ENCODE measurements at places on chromosomes 5 and 9. TPM values are rescaled to one million over a fixed set of nuclear protein-coding genes. Genes with fewer than 3 reads are reported as not detected.

The ADAMTS19 gene
- under 0.01 TPM for total RNA-seq

The UNC5A gene
- total RNA-seq: not detected

The PGM5 gene
- 49.6 TPM for total RNA-seq

The SPINK1 gene
- not detected for total RNA-seq

The NUP214 gene
- total RNA-seq: 8.2 TPM

The MARVELD2 gene
- 0.16 TPM for total RNA-seq

The FIBCD1 gene
- total RNA-seq: 9.3 TPM

The GABRA6 gene
- total RNA-seq: not detected

The FOCAD gene
- 53.7 TPM for total RNA-seq

The PRDM9 gene
- total RNA-seq: not detected

The CCL27 gene
- total RNA-seq: not detected

The PCDHA5 gene
- total RNA-seq: 0.09 TPM

The LRRC19 gene
- total RNA-seq: not detected

The PDZD2 gene
- 0.09 TPM for total RNA-seq

The PCAT7 gene
- not detected for total RNA-seq

The SPINK13 gene
- not detected for total RNA-seq

The CD180 gene
- not detected for total RNA-seq

The FOXD4L3 gene
- not detected for total RNA-seq

The PCDHGA5 gene
- 1.6 TPM for total RNA-seq

The IL9 gene
- total RNA-seq: not detected

The SHISAL2B gene
- 0.16 TPM for total RNA-seq

The RMI1 gene
- 3.8 TPM for total RNA-seq

The MOB3B gene
- 0.16 TPM for total RNA-seq

The SLC36A2 gene
- total RNA-seq: not detected

The ZDHHC12 gene
- 28.7 TPM for total RNA-seq

The TMEM252 gene
- total RNA-seq: not detected

The ALDH7A1 gene
- total RNA-seq: 52.8 TPM

The DMGDH gene
- 5.1 TPM for total RNA-seq

The ZDHHC11B gene
- 0.32 TPM for total RNA-seq
